Fibroblast of skin of scalp (primary cell): ENCODE measurements at places on chromosomes 16 and 17.

DNA sequence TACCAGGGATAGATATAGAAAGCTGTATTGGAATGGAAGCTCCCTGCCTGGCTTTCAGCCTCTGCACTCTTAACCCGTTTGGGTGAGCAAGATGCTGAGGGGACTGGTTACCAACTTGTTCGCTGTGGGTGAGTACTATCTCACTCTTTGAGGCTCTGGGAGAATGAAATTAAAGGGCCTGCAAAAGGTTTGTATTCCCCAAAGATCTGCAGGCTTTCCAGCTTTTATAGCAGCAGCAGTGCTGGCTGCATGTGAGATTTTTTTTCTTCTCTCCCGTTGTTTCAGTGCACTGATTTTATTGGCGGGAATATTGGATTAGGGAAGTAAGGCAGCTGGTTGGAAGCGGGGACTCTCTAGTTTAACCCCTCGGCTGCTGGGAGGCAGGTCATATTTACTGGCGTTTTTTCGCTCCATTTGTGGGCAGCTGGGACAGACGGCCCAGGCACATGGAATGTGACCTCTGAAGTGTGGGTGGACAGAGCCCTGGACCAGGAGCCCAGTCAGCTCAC lies 30.9 kb downstream of the C17orf75 start:
- DNase-seq = no peak

DNA sequence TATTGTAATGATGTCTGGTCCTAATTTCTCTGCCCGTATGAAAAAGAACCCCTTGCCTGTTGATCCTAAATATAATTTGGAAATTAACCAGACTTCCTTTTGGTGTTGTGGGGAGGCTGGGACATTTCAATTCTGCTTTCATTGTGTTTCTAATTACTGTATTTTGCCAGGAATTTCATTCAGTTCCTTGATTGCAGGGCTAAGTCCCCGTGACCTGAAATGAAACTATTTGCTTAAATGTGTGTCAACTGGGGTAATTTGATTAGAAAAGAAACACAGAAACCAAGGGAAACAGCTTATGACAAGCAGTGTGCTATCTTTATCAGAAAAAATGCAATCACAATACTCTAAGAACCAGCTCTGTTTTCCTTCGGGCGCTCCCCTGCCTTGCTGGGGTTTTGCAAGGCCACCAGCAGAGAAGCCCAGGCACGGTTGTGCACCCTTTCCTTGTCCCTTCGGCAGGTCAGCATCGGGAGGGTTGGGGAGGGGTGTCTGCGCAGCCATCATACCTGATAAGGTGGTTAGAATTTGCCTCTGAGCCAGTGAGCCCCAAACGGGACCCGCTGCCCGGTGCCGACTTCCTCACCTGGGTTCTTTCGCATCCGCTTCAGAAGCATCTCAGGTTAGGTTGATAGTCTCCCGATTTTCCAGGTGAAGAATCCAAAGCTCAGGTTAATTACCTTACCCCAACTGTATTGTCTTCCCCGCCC lies 19.4 kb downstream of the KLHL36 start:
- no peak for DNase-seq

DNA sequence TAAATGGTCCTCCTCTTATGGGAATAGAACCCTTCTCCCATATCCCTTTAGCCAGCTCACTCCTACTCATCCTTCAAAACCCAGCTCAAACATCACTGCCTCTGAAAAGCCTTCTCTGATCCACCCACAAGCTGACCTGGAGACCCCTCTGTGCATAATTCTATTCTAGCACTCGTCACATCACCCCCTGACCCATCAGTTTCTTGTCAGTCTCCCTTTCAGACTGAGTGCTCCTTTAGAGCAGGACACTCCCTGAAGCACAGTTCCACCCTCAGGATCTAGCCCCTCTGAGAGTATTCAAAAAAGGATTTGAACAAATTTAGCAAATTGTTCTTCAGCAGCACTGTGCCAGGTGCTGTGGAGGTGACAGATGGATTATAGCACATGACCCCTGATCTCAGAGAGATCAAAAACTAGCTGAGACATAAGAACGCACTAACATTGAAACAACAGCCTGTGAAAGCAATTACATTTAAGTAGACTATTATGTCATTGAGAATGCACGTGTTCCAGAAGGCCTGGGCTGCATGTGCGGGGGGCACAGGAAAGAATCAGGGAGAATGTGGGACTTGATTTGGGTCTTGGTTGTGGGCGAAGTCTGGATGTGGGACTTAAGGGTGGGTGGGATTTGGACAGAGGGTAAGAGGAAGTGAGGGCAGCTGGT lies 43.5 kb downstream of the MRPS23 start:
- DNase-seq = no peak

DNA sequence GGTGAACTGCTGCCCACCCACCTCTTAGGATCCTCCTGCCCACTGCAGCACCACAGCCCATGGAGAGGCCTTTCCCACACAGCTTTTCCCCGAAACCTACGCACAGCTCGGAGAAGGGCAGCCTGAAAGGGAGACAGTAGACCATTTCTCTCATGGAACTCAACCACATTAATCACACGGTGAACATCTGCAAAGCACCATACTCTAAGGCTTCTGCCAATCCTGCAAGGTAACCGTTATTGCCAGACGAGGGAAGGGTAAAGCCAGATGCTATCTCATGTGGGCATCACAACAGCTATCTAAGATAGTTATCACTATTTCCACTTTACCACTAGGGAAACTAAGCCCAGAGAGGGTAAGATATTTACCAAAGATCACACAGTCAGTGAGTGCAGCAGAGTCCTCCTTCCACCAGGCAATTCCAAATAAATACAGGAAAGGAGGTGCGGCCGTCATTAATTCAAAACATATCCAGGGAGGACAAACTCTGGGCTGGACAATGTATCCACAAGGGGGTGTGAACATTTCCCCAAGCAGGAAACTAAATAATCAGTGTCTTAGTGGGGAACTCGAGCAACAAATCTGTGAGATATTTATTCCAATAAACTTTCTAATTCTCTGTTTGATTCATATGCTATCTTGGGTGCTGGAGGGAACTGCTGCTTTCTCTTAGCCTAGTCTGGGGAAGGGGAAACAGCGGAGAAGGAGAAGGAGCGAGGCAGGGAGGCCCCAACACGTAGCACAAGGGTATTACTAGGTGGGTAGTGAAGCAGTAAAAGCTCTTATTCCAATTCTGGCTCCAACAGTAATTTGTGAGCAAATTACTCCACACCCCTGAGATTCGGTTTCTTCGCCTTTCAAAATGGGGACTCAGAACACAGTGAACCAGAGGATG lies 723 bp downstream of the TMEM186 start:
- no peak for DNase-seq

- DNase-seq = no peak
These were observed 112.3 kb downstream of the PRKCA start for GRCh38 chr17:66414561-66415175.

GRCh38 chr17:2571523-2572303 lies 21.7 kb upstream of the PAFAH1B1 start:
- no peak for DNase-seq

DNA sequence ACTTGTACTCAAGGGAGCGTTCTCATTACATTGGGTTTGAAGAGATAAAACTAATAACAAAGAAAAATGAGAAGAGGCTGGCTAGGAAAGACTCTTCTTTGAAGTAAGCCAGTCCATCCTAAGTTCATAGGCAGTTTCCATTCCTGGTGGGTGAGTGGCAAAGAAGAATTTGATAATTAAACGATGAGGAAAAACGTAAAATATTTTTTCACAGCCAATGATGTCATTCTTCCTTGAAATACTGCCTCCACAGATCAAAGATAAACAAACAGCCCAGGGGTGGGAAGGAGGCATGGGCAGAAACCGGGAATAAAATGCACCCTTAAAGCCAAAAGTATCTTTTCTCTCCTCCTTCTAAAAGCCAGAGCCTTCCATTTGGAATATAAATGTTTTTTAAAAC lies 346.6 kb downstream of the PMP22 start:
- DNase-seq = peak; percentile 75

DNA sequence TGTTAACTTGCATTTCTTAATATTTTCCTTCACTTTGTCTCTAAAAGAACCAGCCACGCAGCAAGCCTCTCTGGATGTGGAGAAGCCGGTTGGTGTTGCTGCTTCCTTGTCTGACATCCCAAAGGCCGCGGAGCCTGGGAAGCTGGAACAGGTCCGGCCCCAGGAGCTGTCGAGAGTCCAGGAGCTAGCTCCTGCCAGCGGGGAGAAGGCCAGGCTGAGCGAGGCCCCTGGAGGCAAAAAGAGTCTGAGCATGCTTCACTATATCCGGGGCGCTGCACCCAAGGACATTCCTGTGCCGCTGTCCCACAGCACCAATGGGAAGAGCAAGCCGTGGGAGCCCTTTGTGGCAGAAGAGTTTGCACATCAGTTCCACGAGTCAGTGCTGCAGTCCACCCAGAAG lies 22.8 kb downstream of the GINS2 start:
- DNase-seq = no peak

- DNase-seq = peak; percentile 45
These were observed 1231.8 kb downstream of the CDH11 start for GRCh38 chr16:63890081-63890480.

DNA sequence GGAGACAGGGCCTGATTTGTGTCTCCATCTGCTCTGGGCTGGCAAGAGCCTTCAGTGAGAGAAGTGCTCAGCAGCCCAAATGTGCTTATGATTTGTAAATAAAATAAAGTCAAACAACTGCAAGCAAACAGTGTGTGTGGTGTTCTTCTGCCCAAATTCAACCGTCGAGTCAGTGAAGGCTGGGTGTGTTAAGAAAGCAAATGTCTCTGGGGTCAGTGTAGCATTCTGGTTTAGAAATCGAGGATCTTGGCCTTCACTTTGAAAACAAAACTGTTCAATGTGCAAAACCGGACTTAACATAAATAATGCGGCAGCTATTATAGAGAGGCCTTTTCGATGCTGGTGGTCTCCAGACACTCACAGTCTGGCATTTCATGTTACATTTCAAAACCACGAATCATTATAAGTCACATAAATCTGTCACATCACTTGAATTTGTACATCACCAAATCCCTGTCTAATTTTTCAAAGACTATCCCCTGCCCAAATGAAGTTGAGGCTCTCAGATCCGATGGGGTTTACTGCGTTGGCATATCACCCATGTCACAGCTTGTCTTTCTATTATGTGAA lies 158.6 kb upstream of the MYOCD start:
- DNase-seq = peak; percentile 59

- peak; percentile 64 for DNase-seq
These were observed 9.0 kb downstream of the TMEM98 start for GRCh38 chr17:32936894-32937500.

DNA sequence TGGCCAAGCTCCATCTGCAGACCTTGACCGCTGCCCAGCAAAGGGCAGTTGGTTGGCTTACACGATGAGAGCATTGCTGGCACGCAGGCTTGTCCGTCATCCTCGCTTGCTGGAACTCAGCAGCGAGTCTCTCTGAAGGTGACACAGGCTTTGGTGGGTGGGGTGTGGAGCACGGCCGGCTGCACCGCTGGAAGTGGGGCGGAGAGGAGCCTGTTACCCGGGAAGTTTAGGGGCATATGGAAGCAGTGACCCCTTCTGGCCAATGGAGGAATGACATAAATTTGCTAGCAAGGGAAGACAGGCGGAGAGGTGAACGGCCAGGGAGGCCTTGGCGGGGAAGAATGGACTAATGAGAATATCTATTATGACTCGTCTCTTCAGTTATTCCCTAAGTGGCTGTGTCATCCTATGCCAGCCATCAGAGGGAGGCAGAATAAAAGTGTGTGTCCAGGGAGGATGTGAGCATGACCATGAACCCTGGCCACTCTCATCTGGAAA lies 65.9 kb upstream of the SDK2 start:
- DNase-seq = peak; percentile 60

DNA sequence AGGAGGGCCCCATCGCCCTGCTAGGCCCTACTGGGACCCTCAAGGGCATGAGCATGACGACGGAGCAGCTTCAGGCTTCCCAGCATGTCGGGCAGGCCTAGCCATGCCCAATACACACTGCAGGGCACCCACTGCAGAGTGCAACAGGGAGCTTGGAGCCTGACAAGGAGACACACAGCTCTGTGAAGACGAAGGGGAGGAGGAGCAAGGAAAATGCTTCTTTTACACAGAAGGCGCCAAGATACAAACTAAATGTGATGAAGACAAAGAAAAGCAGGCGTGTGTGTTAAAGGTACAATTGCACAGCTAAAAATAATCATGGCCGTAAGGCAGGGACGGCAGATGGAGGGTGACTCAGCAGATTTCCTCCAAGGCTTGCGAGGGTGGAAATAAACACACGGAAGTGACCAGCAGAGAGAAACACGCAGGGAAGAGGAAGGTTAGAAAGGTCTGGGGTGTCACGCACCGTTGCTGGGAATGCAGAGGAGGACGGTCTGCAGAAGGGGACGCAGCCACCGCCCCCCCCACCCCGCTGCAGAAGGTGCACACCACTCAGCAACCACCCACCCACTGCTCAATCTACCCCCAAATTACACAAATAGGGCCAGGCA lies 108.5 kb downstream of the ZNF778 start:
- peak; percentile 67 for DNase-seq

- peak; percentile 65 for DNase-seq
These were observed 16.8 kb downstream of the HIC1 start for GRCh38 chr17:2071455-2072281.

DNA sequence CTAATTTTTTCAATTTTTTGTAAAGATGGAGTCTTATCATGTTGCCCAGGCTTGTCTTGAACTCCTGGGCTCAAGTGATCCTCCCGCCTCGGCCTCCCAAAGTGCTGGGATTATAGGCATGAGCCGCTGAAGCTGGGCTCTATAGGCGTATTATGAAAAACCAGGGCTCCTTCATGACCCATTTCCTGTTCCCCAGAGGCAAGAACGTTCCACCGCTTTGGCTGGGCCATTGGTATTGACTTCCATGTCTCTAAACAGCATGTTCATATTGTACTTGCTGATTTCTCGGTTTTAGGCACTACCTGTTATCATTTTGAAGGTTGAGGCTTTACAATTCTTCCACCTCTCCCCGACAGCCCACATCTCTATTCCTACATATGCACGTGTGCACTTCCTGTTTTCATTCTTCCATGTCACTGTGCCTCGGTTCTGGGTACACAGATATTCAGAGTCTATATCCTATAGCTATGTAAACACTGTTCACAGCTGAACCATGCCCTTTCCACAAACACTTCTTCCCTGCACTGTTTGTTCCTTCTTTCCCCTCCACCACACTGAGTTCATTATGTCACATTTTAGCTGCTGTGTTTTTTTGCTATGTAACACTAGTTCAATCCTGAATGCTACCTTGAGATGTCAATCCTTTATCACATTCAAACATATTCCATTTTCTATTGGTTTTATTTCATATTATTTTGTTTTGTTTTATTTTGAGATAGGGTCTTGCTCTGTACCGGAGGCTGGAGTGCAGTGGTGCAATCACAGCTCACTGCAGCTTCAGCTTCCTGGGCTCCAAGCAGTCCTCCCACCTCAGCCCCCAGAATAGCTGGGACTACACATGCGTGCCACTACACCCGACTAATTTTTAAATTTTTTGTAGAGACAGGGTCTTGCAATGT lies 16.8 kb upstream of the MAPK3 start:
- no peak for DNase-seq

DNA sequence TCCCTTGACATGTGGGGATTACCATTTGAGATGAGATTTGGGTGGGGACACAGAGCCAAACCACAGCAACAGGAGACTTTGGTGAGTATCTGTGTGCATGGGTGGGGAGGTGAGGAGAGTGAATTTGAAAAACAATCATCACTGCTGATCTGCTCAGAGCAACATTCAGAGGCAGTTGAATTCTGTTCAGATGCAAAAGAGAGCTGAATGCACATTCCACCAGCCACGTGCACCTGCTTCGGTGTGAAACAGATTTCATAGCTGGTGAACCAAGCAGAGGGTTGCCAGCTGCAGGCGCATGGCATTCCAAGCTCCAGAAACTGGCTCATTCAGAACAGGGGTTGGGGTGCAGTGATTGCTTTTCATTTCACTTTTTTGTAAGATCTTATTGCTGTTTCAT lies 233.1 kb upstream of the FOXF1 start:
- DNase-seq = no peak
